ENCODE measurements at places on chromosomes 4 and X. TPM values are rescaled to one million over a fixed set of nuclear protein-coding genes. Genes with fewer than 3 reads are reported as not detected.

DNA sequence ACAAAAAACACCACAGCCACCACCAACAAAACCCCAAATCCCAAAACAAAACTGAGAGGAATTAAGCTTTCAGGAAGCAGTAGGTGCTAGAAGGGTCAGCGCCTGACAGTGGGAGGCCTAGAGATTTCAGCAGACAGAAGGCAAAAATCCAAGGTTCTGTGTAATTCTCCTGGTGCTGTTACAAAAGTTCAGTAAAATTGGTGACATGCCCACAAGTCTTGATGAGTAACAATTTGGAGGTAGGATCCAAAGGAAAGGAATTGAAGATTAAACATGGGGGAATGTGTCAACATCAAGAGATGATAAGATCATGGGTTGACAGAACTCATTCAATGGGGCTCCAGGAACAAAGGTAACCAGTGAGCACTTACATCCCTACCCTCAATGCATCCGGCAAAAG lies 653.8 kb upstream of the CPEB2 start:
- DNase-seq = no peak

DNA sequence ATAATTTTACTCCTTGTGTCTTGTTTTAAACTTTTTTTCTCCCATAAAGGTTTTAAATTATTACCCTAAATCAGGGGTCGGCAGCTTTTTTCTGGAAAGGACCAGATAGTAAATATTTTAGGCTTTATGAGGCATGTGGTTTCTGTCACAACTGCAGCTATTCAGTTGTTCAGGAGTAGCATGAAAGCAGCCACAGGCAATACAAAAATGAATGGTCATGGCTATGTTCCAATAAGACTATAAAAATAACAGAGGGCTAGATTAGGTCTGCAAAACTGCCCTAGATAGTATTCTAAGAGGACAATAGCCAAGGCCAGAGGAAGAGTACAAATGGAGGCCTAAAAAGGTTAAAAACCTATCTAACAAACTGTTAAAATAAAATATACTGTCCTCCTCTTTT lies 24.6 kb downstream of the HERC5 start:
- no peak for DNase-seq

DNA sequence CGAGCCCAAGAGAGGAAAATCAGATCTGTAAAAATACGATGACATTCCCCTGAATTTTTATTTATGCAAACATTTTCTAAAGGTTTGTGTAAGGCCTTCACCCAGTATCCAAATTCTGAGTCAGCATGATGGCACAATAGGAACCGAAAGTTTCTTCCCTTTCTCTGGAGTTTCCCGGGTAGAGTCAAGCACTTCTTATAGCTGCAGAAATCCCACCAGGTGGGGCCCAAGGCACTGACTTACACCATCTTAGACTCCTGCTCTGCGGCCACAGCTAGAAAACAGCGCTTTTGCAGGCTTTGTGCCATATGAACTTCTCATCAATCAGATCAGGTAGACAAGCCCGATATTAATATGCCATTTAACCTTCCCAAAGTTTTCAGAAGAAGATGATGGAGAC lies 13.4 kb downstream of the LEF1 start:
- no peak for DNase-seq

GRCh38 chrX:152905081-152905420 lies 7.2 kb downstream of the ZNF185 start:
- no peak for DNase-seq

The TEX13D gene
- total RNA-seq = not detected

The NFXL1 gene
- 6.5 TPM for total RNA-seq

DNA sequence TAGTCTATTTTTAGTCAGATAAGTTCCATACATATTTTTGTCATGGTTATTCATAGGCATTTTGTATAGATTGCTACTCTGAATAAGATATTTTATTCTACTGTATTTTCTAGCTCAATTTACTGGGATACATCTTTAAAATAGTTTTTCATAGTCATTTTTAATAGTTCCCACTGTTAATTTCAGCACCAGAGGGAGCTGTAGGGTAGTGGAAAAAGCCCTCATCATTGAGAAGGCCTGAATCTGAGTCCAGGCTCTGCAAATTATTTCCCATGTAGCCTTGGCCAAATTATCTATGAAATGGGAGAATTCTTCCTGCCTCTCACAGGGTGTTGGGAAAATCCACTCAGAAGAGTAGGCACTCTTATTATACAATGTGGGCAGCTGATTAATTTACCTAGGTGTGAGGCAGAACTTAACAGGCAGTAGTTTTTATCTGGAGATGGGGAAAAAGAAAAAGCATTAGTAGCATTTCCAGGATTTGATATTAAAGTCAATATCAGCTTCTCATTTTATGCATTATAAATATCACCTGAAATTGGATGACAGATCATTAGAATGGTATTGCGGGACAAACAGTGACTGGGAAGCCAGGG lies 102.9 kb upstream of the PAQR3 start:
- DNase-seq = peak; percentile 37

- no peak for DNase-seq
Observed at GRCh38 chr4:121014544-121014943, 57.8 kb downstream of the NDNF start.

DNA sequence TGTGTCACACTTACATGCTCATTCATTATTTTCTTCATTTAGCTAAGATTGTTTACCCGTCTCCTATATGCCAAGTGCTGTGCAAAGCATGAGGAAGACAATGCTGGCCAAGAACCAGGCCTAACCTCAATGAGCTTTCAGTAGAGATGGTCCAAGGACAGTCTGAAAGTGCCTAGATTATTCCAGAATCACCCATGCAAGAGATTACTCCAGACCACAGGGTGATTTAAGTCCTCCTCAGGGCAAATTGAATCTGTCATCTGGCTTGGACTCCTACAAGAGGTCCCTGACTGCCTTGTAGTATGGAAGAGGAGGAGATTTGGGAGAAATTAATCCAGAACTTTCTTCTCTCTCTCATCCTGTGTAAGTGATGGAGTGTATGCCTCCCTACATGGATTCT lies 99.4 kb upstream of the NDP start:
- no peak for DNase-seq

- no peak for DNase-seq
Observed at GRCh38 chrX:77061545-77061944, 385.6 kb upstream of the FGF16 start.

DNA sequence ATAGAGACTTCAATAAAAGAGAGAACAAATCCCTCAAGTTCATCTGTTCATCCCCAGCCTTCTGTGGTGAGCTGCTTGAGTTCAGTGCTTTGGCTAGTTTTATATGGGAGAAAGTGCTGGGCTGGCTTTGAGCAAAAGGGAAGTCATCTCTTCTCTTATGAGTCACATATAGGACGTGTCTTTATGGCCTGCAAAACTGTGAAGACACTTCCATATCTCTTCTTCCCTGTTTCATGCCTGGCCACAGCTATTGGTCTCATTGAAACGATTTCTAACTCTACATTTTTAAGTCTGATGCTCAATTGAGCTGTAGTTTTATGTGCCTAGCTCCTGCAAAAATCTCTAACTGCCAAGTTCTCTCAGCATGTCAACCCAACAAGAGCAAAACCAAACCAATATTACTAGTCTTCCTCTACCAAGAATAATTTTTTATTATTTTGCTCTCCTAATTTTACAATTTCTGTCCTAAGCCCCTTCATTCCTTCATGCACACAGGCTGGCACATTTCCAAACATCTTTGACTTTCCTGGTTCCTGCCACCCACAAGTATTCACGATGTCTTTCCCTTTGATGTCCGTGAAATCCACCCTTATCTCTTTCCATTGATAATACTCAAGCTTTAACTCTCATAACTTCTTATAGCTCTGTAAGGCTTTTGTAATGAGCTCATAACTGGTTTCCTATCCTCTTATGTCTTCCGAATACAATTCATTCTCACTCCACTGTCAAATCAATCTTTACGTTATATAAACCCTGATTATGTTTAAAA lies 165.3 kb downstream of the BTC start:
- DNase-seq = no peak

All from dermis blood vessel endothelial cell (primary cell).